ENCODE measurements at places on chromosomes 13 and 19. TPM values are rescaled to one million over a fixed set of nuclear protein-coding genes. Genes with fewer than 3 reads are reported as not detected.

The CGB2 gene
- not detected for total RNA-seq

The EDDM13 gene
- total RNA-seq: not detected

The NLRP11 gene
- not detected for total RNA-seq

The ZNF154 gene
- total RNA-seq: 24.7 TPM

The NAPA gene
- total RNA-seq: 60.6 TPM

The YJEFN3 gene
- total RNA-seq: 4.4 TPM

The MAG gene
- total RNA-seq: 83.5 TPM

DNA sequence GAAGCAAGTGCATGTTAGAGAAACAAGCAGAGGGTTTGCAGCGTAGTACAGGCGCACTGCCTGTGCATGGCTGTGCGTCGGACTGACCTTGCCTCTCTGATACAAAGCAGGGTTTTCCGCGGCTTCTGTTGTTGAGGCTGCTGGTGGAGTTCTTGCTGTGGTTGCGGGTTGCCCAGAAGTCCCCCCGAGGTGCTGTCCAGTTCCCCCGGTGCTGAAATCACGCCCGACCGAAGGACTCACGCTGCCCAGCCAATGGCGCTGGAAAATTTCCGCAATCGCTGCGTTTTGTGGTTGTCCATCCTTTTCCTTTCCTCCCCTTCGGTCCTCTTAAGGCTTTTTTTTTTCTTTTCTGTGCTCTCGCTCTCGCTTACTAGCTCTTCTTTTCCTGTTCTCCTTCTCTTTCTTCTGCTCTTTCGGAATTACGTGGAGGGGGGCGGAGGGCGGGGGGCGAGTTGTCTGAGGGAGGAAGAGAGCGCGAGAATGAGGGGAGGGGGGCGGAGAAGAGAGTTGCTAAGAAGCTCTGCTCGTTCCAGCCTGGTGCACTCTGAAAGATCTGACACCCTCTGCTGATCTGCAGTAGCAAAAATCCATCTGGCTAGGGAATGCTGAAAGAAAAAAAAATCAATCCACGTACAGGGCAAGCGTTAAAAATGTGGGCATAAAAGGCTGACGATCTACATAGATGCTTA, at the start of gene SLITRK1:
Gene SLITRK1, minus strand, starts transcription at position 558 of the 689 bp plus-strand sequence. CDS start 967 bp downstream, outside the sequence.
- peak; percentile 79 for DNase-seq

DNA sequence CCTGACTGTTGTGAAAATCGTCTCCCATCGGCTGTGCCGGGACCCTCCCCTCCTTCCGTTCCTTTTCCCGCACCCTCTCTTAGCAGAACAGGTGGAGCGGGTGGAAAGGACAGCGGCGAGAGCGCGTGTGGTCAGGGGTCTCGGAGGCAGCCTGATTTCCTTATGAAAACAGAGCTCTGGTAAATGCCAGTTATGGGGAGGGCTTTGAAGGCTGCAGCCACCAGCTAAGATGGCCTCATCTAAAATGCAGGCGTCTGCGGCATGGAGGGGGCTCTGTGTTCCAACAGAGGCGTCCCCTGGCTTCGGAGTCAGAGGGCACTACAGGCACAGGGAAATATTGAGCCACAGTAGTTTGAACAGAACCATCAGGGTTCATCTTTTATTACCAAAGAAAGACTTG, 93.8 kb upstream of the SOX1 start:
- no peak for DNase-seq

DNA sequence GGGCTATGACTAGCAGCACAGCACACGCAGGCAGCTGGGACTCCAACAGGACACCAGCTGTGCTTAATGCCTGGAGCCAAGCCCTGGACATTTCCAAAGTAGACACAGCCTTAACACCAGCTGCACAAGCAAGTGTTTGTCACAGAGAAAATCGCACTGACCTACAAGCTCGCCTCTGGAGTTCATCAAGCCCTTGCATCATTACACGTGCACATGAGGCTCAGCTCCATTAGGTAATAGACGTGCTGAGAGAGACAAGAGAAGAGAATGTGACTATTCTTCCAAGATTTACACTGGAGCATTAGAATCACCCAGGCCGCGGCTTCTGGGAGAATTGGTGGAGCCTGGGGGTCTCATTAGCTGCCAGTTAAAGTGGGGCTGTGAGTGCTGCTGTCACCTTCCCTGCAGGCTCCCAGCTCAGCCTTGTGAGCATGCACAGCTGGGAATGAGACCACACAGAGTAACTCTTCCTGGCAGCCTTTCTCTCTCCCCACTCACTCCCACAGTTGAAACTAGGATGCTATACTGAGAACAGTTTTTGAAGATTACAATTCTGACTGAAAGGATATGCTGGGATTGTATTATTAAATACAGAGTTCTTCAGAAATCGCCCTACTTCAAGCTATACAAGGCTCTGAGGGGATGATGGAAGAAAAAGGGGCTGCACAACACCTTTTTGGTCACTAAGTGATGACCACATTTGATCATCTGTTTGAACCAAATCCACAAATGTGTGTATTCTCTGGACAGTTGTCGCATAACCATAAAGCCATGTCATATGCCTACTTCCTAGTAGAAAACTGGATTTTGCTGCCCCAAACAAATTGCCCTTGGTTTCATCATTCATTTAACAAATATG, 10.5 kb downstream of the STOML3 start:
- peak; percentile 35 for DNase-seq

GRCh38 chr19:5358173-5358800, 17.7 kb upstream of the PTPRS start:
- DNase-seq: no peak

- DNase-seq: no peak
These were observed 2.5 kb downstream of the LYL1 start for GRCh38 chr19:13100031-13100588.

DNA sequence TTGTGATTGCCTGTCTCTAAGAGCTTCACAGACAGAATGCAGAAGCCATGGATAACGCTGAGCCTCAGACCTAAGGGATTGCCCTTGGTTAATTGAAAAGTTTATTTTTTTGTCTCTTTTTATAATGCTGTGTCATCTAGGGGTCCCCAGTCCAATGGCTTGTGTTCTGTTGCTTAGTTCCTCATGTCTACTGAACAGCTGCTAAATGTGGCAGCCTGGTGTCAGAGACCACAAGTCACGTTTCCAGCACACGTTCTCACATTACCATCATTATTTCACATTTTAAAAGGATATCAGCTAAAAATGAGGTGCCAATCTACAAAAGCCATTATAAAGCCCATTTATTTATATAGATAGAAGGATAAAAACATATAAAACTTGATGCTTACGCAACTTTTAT, 1362.0 kb downstream of the PCDH9 start:
- no peak for DNase-seq

DNA sequence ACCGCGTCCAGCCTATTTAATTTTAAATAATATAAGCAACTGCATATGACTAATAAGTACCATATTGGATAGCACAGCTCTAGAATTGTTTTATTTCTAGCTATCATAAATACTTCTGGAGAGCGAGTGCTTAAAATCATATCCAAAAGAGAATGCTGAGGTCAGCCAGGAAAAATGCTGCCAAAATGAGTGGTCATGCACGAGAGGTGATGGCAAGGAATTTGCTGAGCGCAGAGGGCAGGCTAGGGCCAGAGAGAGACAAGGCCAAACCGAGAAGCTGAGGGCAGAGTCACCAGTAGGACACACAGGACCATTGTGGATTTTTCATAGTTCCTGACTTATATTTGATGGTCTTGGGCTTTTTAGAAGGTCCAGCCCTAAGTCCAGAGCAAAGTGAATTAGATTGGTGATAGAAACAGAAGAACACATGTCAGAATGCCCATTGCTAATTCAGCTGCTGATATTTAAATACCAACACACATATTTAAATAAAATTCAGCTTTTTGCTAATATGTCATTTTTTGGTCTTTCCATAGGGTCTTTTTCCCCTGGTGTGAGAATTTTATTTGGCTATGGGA, 33.6 kb upstream of the UBL3 start:
- DNase-seq: peak; percentile 23

All from spinal cord (tissue), 10 donors.